ENCODE measurements at places on chromosomes 2 and 18.

DNA sequence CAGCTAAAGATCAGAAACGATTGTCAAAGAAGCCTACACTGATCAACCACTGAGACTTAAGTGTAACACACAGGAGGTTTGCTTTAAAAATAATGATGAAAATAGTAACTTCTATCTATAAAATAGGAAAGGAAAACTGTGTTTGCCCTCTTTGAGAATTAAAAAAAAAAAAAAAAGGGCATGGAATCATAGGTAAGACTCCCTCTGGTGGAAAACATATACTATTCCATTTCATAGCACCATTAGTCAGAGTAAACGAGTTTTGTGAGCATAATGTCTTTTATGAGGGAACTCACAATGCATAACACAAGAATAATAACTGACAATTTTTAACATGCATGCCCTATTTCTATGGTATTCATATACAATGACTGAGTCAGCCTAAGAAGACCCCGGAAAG lies 36.3 kb downstream of the SLC35F5 start:
- DNase-seq: peak; percentile 21

GRCh38 chr2:238438856-238439849 lies 12.4 kb downstream of the ASB1 start:
- no peak for DNase-seq

DNA sequence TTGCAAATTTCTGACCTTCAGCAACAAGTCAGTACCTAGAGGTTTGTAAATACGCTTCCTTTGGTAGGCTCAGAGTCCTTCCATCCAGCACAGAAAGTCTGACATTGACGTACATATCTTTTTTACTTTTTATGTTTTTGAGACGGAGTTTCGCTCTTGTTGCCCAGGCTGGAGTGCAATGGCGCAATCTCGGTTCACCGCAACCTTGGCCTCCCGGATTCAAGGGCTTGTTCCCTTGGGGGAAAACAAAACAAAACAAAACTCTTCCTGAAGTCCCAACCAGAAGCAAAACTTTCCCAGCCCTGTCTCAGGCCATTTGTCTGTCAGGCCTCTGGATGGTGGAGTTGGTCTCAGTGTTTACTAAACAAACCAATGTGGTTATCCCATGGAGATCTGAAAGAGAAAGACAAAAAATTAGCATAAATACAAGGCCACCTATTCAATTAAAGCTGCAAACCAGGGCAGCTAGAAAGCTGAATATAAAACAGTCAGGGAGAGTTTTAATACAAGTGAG lies 29.6 kb upstream of the ATL2 start:
- no peak for DNase-seq

- DNase-seq: no peak
Observed at GRCh38 chr2:216735086-216735485, 39.7 kb upstream of the IGFBP5 start.

DNA sequence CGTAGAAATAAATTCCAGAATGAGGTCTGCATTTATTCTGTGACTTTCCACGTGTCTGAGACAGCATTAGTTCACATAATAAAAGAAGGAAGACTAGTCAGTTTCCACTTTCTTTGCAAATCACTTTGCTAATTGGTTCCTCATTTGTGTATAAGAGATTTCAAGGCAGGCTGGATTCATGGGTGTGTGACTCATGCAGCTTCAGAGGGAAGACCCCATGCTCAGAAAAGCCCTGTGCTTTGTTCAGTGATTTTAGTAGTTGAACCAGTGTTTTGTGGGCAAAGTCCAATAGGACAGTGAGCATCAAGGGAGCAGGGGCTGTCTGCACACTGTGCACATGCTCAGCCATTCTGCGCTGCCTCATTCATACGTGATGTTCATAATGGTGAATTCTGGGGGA lies 297.8 kb downstream of the DLGAP1 start:
- no peak for DNase-seq

Data from HEK293T (cell line).